Type B pancreatic cell (in vitro differentiated cells): ENCODE measurements at places on chromosomes 2 and 18. TPM values are rescaled to one million over a fixed set of nuclear protein-coding genes. Genes with fewer than 3 reads are reported as not detected.

MARCO gene
- 1.1 and 1.6 TPM in 2 replicates for total RNA-seq

NEDD4L gene
- 84.7 and 93.5 TPM in 2 replicates for total RNA-seq

IL36RN gene
- total RNA-seq, result 12.0 and 17.7 TPM in 2 replicates

FIGN gene
- 8.6 and 19.5 TPM in 2 replicates for total RNA-seq

INHBB gene
- total RNA-seq, result 4.9 and 7.5 TPM in 2 replicates

SPHKAP gene
- total RNA-seq, result 0.51 TPM in 1 of 2 replicates, not detected in the other

SNED1 gene
- 9.7 and 140 TPM in 2 replicates for total RNA-seq

METTL21A gene
- 23.1 and 26.4 TPM in 2 replicates for total RNA-seq

KLHL30 gene
- total RNA-seq, result 0.07 TPM in 1 of 2 replicates, not detected in the other

CFAP53 gene
- total RNA-seq, result 0.59 and 1.1 TPM in 2 replicates

KLHL14 gene
- total RNA-seq, result 0.81 and 6.1 TPM in 2 replicates

STRADB gene
- 23.2 and 30.6 TPM in 2 replicates for total RNA-seq

LYG1 gene
- total RNA-seq, result 1.6 and 2.1 TPM in 2 replicates

LHCGR gene
- total RNA-seq, result 0.40 and 0.92 TPM in 2 replicates

KRTCAP3 gene
- total RNA-seq, result 12.4 and 23.9 TPM in 2 replicates

NEU2 gene
- 0.33 TPM in 1 of 2 replicates, not detected in the other for total RNA-seq

PLGLB1 gene
- total RNA-seq, result 1.5 and 6.4 TPM in 2 replicates

DSG3 gene
- 1.1 and 4.5 TPM in 2 replicates for total RNA-seq

CRYBA2 gene
- total RNA-seq, result 77.3 and 179 TPM in 2 replicates

ACOXL gene
- total RNA-seq, result 1.4 and 10.7 TPM in 2 replicates

SNORC gene
- 7.1 and 28.9 TPM in 2 replicates for total RNA-seq

GAREM1 gene
- total RNA-seq, result 17.8 and 20.7 TPM in 2 replicates

CD8B2 gene
- total RNA-seq, result 0.31 TPM in 2 replicates

GPAT2 gene
- 0.39 TPM in 1 of 2 replicates, not detected in the other for total RNA-seq

ZNF521 gene
- 5.3 and 75.1 TPM in 2 replicates for total RNA-seq

MYO5B gene
- 51.7 and 130 TPM in 2 replicates for total RNA-seq

DUSP2 gene
- total RNA-seq, result 4.3 and 4.5 TPM in 2 replicates

SERPINB4 gene
- 0.17 TPM in 1 of 2 replicates, not detected in the other for total RNA-seq

EIF4E2 gene
- total RNA-seq, result 77.1 and 83.1 TPM in 2 replicates

PRKAG3 gene
- total RNA-seq, result not detected in 2 replicates

COL3A1 gene
- total RNA-seq, result 282 and 1,124 TPM in 2 replicates

WNT10A gene
- 5.5 and 31.8 TPM in 2 replicates for total RNA-seq

GPR39 gene
- total RNA-seq, result 4.1 and 13.3 TPM in 2 replicates

NR4A2 gene
- total RNA-seq, result 4.4 and 11.0 TPM in 2 replicates

ACVR1C gene
- 17.1 and 27.9 TPM in 2 replicates for total RNA-seq

ASIC4 gene
- total RNA-seq, result 0.79 and 0.99 TPM in 2 replicates

IL36G gene
- not detected in 2 replicates for total RNA-seq

FSHR gene
- not detected in 2 replicates for total RNA-seq

ASB18 gene
- not detected in 2 replicates for total RNA-seq

L3MBTL4 gene
- 2.2 and 4.6 TPM in 2 replicates for total RNA-seq

AGXT gene
- 0.51 and 1.00 TPM in 2 replicates for total RNA-seq

SERPINB10 gene
- total RNA-seq, result not detected in 2 replicates

AQP12A gene
- 0.97 TPM in 1 of 2 replicates, not detected in the other for total RNA-seq

ALLC gene
- total RNA-seq, result not detected in 2 replicates

CARF gene
- 6.7 and 11.0 TPM in 2 replicates for total RNA-seq

CYS1 gene
- total RNA-seq, result 0.79 and 0.94 TPM in 2 replicates

RAMP1 gene
- 11.3 and 23.8 TPM in 2 replicates for total RNA-seq

ST8SIA5 gene
- 0.94 and 1.9 TPM in 2 replicates for total RNA-seq

DAW1 gene
- 0.80 TPM in 1 of 2 replicates, not detected in the other for total RNA-seq

EFR3B gene
- total RNA-seq, result 5.3 and 12.4 TPM in 2 replicates

SCN9A gene
- 6.2 and 8.3 TPM in 2 replicates for total RNA-seq

ROCK1 gene
- 36.6 and 42.4 TPM in 2 replicates for total RNA-seq

HOXD8 gene
- total RNA-seq, result 2.8 TPM in 1 of 2 replicates, not detected in the other
